ENCODE measurements at places on chromosomes 7 and 10.

DNA sequence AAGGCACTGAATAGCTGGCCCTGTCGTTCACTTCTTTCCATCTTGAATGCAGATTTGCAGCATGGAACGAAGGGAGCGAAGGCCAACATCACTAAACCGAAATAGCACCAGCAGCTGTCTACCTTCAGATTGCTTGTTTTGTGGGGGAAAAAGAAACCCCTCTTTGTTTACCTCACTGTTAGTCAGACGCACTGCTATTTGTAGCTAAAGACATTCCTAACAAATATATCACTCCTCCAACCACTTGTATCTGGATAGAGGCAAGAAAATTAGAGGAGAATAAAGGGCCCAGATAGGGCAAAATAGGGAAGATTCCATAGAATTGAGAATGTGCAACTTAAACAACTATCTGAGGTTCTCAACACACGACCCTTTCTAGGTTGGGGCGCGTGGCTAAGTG lies 26.5 kb downstream of the ANK3 start:
- no peak for DNase-seq

DNA sequence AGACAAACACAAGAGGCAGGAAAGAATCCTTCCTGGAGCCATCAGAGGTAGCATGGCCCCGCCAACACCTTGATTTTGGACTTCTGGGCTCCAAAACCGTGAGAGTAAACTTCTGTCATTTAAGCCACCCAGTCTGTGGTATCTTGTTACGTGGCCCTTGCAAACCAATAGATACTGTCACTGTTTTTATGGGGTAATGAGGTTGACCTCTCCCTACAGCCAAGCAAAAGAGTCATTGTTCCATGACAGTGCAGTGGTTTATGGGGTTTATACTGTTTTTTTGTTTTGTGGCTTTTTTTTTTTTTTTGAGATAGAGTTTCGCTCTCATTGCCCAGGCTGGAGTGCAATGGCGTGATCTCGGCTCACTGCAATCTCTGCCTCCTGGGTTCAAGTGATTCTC lies 32.8 kb downstream of the KIAA1549 start:
- DNase-seq, result no peak

- DNase-seq, result no peak
These were observed 273.7 kb downstream of the SEMA3D start for GRCh38 chr7:84912993-84913635.

DNA sequence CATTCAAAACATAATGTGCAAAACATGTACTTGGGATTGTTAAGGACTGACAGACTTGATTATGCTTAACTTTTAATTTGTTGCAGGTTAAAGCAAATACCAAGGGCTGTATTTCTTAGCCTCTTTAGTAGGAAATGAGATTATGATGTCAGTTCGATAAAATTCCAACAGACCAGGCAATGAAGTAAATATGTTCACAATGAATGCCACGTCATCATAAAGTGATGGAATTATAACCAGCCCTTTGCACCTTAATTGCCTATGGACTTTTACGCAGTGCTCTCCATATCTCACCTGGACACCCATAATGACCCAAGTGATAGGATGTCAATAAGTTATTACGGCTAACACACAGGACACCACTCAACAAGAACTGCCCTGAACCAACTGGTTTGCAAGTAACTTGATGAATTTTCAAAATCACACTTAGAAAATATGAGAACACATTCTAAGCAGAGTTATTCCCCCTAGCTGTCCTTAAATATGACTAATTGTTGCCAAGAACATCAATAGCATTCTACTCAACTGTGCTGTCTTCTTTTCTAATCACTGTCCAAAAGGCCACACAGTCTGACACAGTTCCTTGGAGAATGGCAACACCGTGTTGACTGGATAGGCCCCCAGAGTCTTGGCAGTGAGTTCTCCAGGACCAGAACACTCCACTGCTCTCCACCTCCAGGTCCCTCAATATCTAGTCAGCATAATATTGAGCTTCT lies 115.0 kb downstream of the CHCHD3 start:
- peak; percentile 72 for DNase-seq

DNA sequence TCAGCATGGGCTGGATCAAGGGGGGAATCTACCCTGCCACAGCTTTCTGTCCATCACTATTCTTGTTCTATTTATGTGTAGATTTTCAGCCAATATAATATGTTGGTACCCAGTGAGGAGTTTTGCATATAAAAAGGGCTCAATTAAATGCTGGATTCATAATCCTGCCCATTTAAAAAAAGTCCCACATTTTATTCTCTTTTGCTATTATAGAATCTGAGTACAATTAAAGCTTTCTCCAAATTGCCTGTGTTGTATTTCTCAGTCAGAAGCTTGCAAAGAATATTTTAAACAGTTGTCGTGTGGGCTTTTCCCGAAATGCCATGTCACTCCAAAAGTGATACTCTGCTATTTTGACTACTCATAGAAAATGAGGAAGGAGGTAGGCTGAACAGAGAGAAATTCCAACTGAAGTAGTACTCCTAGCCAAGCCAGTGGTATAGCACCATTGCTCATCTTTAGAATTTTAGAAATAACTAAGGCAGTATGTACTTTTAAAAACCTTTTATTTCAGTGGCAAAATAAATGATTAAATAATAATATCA lies 108.3 kb upstream of the HDAC9 start:
- DNase-seq, result no peak

- DNase-seq, result no peak
These were observed 101.2 kb downstream of the GRID1 start for GRCh38 chr10:86265236-86265894.

DNA sequence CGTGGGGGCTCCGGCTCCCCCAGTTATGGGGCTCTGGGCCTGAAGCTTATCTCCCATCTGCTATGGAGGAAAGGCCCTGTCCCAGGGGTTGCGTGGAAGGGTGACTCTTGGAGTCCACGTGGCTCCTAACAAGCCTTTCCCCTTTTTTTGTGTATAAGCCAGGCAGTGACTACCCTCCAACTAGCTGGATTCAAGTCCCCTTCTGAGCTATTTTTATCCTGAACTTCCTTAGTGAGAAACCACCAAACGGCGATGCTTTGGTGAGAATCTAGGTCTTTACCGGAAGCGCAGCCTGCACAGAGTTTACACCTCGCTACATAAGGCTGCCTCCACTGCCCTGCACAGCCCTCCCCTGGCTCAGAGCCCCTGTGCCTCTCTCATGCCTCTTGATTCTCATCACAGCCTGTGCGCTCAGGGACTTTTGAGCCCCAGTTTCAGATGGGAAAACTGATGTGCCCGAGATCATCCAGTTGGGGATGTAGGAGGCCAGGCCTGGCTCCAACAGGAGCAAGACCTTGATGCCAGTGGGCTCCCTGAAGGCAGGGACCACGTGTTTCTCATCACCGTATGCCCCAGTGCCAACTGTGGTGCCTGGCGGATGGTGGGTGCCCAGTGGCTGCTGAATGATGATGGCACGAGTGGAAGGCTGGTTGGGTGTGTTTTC lies 102.3 kb upstream of the PPIF start:
- DNase-seq, result no peak

DNA sequence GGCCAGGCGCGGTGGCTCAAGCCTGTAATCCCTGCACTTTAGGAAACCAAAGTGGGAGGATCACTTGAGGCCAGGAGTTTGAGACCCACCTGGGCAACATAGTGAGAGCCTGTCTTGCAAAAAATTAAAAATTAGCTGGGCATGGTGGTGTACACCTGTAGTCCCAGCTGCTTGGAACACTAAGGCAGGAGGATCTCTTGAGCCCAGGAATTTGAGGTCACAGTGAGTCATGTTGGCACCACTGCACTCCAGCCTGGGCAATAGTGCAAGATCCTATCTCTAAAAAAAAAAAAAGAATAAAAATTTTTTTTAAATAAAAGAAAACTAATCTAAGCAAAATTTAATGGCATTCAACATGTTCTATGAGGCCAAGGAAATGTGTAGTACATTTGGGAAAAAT lies 44.9 kb upstream of the UBN2 start:
- no peak for DNase-seq

DNA sequence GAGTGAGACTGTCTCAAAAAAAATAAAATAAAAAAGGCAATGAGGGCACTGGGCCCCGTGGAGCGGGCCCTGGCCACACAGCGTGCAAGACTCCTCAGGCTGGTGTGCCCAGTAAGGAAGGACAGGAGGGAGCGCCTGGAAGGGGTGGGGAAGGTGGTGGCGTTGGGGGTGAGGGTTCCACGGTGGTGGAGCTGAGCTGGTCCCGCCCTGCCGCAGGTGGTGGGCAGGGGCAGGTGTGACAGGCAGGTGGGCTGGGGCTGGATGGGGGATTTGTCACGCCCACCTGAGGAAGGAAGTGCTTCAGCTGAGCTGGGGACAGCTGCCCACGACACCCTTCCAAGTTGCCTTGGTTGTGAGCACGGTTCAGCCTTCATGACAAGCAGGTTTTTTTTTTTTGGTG lies 760 bp upstream of the PRAP1 start:
- no peak for DNase-seq

- DNase-seq, result no peak
These were observed 90.6 kb downstream of the ARHGAP12 start for GRCh38 chr10:31838065-31838464.

GRCh38 chr10:80090121-80090520 lies 11.7 kb downstream of the TMEM254 start:
- no peak for DNase-seq

GRCh38 chr7:116211913-116212596 lies 1.7 kb downstream of the TES start:
- DNase-seq, result no peak

DNA sequence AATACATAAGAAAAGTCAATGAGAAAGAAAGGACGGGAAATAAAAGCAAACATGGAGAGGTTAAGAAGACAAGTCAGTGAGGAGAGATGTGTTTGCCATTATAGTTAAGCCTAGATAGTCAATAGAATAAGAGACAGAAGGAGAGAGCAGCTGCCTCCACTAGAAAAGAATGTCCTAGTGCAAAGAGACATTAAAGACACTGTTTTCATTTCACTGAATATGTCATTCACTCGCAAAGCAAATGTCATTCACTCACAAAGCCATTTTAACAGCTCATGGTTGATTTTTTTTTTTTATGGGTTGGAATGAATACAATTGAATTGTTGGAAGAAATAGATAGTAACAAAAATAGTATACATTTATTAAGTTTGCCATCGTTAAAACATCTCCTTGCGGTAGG lies 1007.6 kb downstream of the DNAJB9 start:
- DNase-seq, result no peak

GRCh38 chr7:146096994-146097393 lies 19.6 kb upstream of the CNTNAP2 start:
- DNase-seq, result no peak

- DNase-seq, result no peak
These were observed 1250.5 kb downstream of the TYW1 start for GRCh38 chr7:68247126-68247525.

DNA sequence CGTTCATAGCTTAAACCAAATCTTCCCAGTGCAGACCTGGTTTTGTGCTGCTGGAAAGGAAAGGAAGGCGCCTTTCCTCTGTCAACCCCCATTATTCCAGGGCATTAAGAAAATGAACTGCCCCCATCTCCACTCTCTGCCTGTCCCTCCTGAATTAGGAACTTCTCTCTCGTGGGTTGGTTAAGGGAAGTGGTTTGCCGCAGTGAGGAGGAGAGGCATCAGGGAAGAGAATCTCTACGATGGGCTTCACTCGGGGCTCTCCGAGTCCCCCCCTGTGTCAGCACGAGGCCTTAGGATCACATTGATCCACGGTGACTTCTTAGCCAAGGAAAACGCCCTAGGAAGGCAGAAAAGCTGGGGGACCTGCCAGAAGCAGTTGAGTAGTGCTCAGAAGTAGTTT lies 53.9 kb upstream of the LYZL2 start:
- DNase-seq, result no peak

DNA sequence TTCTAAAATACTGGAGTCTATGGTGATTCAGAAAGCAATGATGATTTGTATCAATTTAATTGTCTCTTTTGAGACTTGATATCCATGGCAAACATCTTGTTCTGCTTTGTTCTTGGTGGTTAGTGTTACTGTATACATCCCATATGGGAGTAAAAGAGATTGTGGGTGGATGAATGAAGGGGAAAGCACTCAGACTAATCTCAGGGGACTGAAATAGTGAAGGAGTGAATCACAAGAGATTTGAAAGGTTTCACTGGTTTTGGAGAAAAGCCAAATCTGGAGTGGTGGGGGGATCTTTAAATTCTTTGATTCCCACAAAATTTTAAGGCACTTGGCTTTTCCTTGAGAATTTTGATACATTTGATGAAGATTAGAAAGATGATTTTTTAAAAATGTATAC lies 369.4 kb downstream of the INHBA start:
- peak; percentile 82 for DNase-seq

- DNase-seq, result no peak
These were observed 242.3 kb upstream of the DKK1 start for GRCh38 chr10:52071814-52072213.

DNA sequence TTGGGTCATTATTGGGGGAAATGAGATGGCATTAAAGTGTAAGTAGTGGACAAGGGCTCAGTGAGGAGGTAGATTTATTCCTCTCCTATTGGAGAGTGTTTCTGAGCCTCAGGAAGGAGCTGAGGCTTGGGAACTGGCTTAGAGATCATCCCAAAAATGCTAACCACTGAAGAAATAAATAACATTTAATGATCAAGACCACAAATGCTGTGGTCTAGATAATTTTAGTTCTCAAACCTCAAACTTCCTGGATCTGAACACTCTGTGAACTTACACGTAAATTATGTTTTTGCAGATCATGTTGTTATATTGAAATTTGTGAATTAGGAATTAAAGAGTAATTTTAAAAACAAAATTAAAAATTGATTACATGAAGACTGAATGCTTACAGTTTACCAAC lies 27.3 kb downstream of the MDFIC start:
- no peak for DNase-seq

- no peak for DNase-seq
These were observed 23.7 kb downstream of the NUP42 start for GRCh38 chr7:23205577-23205908.

DNA sequence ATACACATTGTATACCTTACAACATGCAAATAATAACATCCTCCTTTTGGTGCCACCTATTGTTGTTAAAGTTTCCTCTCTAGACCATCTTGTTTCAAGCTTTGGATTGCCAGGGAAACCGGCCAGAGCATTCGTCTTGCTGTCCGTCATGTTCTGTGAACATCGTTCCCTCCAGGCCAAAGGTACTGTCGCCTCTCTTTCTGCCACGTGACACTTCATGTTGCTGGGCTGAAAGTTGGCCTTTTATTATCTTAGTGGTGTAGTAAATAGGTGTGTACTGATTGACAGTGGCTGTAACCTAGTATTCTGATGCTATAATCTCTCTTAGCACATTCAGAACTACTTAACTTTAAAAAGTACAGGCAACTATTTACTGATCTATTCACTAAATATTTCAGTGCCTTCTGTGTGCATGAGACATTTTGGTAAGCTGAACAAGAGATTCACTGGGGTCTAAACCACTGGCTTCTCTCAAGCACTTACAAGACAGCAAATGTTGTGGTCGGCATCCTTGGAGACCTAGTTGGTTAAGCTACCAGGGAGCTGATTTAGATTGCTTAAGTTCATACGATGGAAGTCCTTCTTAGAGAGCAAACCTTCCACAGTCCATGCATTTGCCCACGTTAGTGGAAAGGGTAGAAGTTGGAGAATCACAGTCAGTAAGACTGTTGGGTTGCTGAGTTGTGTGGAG lies 52.4 kb downstream of the SHH start:
- DNase-seq, result no peak

GRCh38 chr10:57963546-57963945 lies 304.1 kb downstream of the IPMK start:
- no peak for DNase-seq
